ENCODE measurements at places on chromosomes 5 and 9.

- no peak for DNase-seq
Measured at GRCh38 chr9:127211983-127212382, 52.6 kb upstream of the GARNL3 start.

- no peak for DNase-seq
Measured at GRCh38 chr9:98236901-98237487, 18.5 kb downstream of the TBC1D2 start.

- DNase-seq, result peak; percentile 16
Measured at GRCh38 chr5:61817472-61818326, 485.6 kb downstream of the ZSWIM6 start.

DNA sequence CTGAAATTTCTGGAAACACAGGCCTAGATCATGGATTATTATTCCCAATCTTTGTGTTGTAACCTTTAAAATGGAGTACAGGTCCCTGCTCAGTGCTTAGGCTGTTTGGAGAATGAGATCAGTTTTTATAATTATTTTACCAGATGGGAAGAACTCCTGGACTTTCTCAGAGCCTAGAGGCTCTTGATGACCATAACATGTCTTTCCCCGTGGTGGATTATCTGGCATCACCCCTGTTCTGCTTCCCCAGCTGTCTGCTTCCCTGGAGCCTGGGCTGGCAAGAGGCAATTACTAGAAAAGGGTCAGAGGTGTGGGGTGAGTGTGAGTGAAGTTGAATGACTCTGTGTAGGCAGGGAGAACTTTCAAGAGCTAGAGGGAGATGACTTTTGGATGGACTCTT is 143.0 kb downstream of the CARTPT start:
- no peak for DNase-seq

DNA sequence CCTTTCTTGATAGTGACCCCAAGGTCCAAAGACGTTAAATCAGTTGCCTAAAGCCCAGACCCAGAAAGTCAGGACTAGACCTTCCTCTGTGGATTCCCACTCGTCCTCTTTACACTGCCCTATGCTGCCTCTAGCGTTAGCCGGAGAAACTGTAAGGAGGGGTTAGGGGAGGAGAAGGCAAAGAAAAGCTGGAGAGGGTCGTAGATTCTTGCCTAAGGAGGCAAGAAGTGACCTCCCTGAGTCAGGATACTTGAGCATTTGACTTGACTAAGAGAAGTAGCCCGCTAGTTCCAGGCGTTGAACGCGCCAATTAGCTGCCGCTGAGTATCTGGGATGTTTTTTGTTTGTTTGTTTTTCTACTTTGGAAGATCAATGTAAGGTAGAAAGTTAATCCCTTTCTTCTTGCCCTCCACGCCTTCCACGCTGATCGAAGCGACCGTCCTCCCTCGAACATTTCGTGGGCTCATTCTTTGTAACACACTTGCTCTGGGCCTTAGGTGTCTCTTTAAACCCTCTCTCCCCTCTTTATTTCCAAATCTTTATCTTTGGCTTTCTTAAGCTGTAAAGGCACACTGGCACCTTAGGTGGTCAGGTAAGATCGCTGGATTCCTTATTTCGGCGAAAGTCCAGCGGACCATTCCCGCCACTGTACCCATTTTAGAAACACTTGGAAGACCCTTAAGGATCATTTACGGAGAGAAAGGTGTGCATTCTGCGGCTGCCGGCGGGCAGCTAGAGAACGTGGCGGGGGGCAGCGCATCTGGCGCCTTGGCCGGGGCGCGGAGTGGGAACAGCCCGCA is 5.1 kb upstream of the RGMB start:
- DNase-seq, result peak; percentile 31

- no peak for DNase-seq
Measured at GRCh38 chr5:77029376-77029885, 773 bp upstream of the AGGF1 start.

GRCh38 chr5:37950436-37950835 is 110.6 kb upstream of the GDNF start:
- no peak for DNase-seq

- DNase-seq, result no peak
Measured at GRCh38 chr5:159510282-159510681, 180.0 kb upstream of the IL12B start.

- DNase-seq, result no peak
Measured at GRCh38 chr9:131062969-131063368, 33.4 kb upstream of the AIF1L start.

- no peak for DNase-seq
Measured at GRCh38 chr5:174358276-174358675, 312.8 kb downstream of the NSG2 start.

GRCh38 chr9:126715382-126715781 is 89.5 kb upstream of the ZBTB43 start:
- no peak for DNase-seq

DNA sequence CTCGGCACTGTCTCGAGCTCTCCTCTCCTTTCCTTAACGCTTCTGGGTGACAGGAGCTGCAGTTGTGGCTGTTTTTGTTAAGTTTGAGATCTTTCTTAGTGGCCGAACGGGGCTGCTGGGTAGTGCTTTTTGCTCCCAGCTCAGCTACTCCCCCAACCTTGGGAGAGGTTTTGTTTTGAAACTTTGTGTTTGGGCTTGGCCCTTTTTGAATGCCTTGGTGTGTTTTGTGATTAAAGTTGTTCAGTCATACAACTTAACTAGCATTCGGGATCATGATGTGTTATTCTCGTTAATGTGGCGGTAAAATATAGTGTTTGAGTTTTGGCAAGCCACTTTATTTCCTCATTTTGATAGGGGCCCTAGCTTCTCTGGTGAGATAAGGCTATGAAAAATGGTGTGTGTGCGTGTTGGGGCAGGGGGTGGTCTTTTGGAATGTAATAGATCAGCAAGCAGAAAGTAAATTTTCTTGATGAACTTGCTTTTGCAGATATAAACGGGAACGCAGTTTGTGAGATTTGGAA is 1.1 kb downstream of the KDM3B start:
- DNase-seq, result peak; percentile 49

- no peak for DNase-seq
Measured at GRCh38 chr9:134983074-134983473, 65.4 kb upstream of the FCN1 start.

- no peak for DNase-seq
Measured at GRCh38 chr5:171888051-171888481, 102.4 kb downstream of the SMIM23 start.
